ENCODE measurements at places on chromosomes 12 and 14.

GRCh38 chr14:61222388-61222787 is 58.8 kb downstream of the TMEM30B start:
- no peak for DNase-seq

GRCh38 chr12:126198966-126199692 is 1133.9 kb downstream of the AACS start:
- DNase-seq: no peak

DNA sequence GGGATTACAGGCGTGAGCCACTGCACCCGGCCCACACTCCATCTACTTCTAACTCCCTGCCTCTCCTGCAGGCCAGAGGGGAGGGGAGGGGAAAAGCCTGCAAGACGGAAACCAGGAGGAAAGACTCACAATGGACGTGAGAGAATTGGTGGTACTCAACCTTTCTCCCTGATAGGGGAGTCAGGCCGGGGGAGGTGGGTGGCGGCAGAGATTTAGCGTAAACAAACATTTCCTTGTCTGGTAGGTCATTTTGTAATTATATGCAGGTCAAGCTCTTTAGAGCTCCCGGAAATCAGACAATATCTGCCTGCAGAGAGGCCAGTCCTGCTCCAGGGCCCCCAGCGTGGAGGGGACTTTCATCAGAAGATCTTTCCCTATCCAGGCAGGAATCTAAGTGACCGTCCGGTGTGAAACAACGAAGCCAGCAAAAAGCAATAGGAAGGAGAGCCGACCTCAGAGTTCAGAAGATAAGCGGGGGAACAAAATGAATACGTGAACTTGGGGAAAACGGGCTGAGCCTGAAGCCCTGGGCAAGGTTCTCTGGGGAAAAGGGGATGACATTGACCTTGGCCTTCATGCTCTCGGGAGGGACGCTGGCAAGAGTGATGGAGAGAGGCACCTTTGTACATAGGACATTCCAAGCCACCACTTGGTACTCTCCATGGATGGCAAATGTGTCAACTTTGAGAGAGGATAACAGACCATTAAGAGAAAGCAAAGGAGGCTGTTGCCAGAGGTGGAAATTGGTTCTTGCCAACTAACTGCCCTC is 62.3 kb downstream of the SPRING1 start:
- no peak for DNase-seq

DNA sequence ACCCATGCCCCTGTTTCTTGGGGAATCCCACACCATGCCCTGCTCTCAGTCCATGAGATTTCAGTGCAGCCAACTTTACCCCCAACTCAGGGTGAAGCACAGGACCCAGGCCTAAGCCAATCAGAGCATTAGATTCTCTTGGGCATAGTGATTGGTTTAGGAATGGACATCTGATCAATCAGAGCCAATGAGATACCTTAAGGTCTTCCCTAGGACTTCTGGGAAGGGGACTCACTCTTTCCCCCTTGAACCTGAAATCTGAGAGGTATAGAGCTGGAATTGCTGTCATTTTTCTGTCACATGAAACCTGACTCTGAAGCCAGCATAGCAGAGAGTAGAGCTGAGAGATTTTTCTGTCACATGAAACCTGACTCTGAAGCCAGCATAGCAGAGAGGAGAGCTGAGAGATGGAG is 127.1 kb downstream of the ZFP36L1 start:
- no peak for DNase-seq

- DNase-seq: no peak
Measured at GRCh38 chr12:45697371-45697770, 32.1 kb upstream of the ARID2 start.

- DNase-seq: no peak
Measured at GRCh38 chr12:54139019-54139418, 49.8 kb downstream of the SMUG1 start.

GRCh38 chr12:9340422-9341259 is 132.4 kb upstream of the PZP start:
- DNase-seq: no peak

GRCh38 chr12:69896653-69897381 is 71.8 kb downstream of the MYRFL start:
- DNase-seq: no peak

DNA sequence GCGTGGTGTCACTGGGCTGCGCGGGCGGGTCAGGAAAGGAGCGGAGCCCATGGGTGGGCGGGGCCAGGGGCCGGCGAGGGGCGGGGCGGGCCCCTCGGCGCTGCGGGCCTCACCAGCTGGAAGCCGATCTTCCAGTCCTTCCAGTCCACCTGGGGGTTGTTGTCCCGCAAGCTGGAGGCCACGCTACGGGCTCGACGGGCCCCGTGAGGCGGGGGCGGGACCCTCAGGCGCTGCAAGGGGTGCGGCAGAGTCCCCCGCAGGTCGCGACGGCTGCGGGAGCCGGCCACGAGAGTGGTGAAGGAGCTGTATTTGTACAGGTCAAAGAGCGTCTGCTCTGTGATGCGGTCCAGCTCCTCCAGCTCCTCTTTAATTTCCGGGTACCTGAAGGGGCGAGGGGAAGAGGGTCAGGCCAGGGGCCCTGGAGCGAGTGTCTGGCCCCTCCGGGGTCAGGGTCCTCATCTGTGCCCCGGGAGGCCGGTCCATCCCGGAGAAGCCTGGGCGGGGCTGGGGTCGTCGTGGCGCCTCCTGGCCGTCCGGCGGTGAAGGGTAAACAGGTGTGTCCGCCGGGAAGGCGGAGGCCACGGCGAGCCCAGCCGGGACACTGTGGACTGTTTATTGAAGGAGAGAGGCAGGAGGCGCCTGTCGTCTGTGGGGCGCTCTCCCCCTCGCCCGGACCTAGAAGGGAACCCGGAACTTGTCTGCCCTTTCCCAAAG is 11.9 kb downstream of the SCNN1A start:
- DNase-seq: no peak

DNA sequence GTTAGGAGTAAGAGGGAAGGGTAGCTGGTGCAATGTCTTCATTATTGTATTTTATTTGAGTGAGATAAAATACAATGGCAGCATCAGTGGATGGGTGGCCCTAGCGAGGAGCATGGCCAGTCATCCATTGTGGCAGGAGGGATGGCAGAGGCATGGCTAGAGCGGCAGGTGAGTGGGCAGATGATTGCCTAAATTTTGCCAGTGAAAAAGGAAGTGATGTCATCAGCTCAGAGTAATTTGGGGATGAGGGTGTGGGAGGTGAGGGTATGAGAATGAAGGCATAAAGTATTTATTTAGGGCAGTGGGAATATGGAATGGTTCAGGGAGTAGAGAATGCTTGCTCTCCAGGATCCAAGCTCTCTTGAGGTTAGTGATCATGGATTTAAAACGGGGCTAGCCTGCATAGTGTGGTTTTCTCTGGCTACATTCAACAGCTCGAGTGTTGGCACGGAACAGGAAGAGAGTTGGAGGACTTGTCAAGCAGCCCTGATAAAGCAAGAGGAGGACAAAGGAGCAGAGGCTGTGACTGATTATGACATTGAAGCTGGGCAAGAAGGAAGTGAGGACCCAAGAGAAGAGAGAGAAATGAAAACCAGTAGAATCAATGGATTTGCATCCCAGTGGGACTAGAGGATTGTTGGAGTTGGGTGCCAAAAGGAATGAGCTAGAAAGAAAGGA is 18.7 kb upstream of the SERPINA6 start:
- no peak for DNase-seq

DNA sequence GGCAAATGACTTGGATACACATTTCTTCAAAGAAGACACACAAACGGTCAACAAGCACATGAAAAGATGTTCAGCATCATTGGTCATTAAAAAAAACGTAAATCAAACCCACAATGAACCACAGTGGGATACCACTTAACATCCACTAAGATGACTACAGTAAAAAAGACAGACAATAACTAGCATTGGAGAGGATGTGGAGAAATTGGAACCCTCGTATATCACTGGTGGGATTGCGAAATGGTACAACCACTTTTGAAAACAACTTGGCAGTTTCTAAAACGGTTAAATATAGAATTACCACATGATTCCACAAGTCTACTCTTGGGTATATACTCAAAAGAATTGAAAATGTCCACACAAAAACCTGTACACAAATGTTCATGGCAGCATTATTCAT is 25.2 kb upstream of the PPFIBP1 start:
- DNase-seq: no peak
